ENCODE measurements at places on chromosomes 16 and 17.
A peak's percentile ranks its signal among the peaks of the same experiment; 100 is the strongest.

DNA sequence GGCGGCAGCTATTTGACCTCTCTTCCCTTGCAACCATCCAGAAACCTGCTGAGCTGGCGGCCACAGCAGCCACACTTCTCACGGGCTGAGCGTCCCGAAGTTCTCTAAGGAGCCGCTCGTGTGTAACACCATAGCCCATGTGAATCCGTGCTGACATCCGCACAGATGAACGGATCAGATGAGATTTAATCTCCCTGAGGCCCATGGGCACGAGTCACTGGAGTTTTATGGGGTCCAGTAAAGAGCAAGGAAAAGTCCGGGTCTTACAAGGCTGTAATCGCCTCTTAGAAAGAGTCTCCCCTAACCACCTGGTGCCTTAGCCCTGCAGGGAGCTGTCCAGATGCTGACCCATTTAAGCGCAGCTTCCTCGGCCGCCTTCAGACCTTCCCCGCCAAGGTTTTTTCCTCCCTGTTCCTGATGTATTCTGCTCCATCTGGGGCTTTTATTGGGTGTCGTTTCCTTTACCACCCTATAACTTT lies 5.5 kb upstream of the CACNG5 start:
- peak; percentile 40 for DNase-seq

GRCh38 chr17:77191244-77191643 lies 50.5 kb downstream of the SEC14L1 start:
- DNase-seq: no peak

GRCh38 chr17:47896672-47897490 lies 845 bp downstream of the SP2 start:
- DNase-seq: no peak

GRCh38 chr17:80720610-80721577 lies 176.3 kb downstream of the RPTOR start:
- DNase-seq: no peak

DNA sequence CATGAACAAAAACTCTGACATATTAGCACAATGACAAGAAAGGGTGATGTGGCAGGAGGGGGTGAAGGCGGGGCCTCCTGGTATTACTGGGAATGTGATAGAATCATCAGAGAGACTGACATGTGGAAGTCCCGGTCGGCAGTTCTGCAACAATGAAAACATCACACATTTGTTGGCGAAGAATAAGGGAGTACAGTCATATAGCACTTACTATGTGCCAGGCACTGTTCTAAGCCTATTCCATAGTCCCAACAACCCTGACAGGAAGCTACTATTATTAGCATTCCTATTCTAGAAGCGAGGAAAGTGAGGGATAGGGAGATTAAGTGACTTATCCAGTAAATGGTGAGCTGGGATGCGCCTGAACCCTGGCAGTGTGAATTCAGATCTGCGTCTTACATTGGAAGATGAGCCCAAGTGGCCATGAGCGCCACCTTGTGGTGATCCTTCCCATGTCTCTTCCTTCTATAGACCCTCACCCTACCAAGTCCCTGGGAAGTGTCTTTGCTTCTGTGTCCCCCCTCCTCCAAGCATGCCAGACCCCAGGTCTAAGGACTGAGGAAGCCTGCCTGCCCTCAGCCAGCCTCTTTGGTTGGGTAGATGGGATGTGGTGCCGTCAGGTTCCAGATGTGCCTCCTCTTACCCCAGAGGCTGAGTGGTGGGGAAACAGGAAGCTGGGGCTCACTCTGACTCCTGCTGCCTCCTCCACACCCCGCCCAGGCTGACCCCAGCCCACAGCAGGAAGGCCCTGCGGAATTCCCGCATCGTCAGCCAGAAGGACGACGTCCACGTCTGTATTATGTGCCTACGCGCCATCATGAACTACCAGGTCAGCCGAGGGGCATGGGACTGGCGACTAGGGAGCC lies 14.0 kb downstream of the FMNL1 start:
- DNase-seq: peak; percentile 52

- DNase-seq: no peak
These were observed 56.7 kb downstream of the ZNF423 start for GRCh38 chr16:49799172-49799571.

DNA sequence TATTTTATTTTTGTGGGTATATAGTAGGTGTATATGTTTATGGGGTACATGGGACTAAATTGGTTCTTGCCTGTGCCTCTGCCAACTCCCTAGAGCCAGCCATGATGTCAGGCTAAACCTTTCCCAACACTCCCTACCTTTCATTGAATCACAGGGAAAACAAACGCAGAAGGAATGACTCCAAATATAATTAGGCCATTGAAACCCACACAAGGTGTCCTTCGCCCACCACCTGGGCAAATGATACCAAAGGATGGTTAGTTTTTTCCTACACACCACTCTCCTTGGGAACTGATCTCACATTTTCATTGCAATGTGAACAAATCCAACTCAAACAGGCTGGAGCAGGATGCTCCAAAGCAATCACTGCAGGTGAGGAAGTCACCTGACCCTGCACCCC lies 27.5 kb downstream of the WSB1 start:
- no peak for DNase-seq

DNA sequence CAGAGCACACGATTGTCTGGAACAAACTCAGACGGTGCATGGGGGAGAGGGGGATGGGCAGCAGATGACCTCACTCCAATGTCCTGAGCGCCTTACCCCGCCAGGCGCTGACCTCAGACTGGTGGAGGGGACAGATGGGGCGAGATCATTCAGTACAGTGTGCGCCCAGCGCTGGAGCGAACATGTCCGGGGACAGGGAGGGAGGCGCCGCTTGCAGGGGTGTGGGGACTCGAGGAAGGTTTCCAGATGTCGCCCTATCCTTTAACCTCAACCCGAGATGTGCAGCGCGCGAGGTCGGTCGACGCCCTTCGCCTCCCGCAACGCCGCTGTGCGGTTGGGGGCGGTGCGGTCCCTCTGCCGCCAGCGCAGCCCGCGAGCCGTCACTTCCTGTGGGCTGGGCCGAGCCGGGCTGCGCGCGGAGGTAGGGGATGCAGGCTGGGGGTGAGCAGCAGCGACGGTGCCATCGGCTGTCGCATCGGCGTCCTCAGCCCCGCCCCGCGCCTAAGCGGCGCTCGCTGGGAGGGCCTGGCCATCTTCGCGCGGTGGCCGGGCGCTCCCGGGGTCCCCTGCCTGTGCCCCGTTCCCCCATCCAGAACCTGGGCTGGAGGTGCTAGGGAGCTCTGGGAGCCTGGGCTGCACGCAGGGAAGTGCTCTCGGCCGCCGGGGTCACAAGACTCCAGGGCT lies 5.3 kb upstream of the CDR2L start:
- peak; percentile 23 for DNase-seq

DNA sequence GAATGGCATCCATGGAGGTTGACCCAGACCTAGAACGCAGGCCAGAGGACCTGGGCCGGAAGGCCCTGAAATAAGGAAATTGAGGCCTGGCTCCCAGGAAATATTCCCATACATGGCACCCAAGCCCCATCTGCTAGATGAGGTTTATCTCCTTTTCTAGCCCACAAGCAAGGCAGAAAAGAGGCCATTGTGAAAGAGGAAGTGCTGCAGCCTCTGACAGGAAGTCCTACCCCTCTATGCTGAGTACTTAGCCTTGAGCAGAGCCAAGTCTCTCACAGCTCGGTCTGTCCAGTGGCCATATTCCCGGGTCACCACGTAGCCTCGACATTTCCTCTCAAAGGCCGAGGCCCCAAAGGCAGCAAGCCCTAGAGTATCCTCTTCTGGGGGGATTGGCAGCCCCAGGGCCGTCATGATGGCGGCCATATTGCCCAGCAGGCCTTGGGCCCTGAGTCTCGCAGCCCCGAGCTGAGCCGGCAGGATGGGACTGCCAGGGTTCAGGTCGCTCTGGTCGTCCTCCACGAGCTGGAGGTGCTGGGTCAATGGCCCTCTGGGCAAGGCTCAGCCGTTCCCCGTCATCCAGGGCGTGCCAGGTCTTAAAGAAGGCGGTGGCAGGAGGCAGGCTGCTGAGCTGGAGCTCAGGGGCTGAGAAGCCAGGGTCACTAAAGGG lies 7.8 kb downstream of the CTF1 start:
- DNase-seq: no peak

- DNase-seq: peak; percentile 71
These were observed 3.6 kb upstream of the KDM8 start for GRCh38 chr16:27199736-27200135.

DNA sequence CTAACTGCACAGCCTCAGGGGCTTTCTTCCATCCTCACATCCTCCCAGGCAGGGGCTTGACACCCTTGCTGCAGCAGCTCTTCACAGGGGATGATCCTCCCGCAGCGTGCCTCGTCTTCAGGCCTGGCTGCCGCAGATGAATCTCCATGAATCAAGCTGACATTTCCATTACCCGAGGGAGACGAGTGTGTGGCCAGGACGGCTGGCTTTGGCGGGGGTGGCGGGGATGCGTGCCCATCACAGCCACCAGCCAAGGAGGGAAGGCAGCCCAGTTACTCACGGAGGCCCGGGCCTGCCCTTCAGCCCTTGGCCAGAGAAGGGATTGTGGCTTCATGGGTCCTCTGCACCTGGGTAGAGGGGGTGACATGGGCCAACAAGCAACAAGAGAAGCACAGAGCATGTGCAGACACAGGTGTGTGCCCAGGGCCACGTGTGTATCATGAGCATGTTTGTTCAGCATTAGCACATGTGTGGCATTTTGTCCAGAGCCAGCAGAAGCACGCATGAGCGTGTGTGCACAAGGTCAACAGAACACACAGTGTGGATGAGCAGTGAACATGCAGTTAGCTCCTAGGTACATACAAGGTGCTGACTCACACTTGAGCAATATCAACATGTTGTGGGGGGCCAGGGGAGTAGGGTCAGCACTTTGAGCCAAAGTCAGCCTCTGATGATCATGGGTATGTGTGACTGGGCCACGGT lies 236.4 kb downstream of the KATNIP start:
- DNase-seq: no peak

- DNase-seq: no peak
These were observed 5.5 kb downstream of the TMEM132E start for GRCh38 chr17:34584805-34585416.

GRCh38 chr16:66036184-66036583 lies 330.3 kb upstream of the CDH5 start:
- no peak for DNase-seq

GRCh38 chr17:7777017-7777416 lies 57.0 kb upstream of the KDM6B start:
- DNase-seq: no peak

DNA sequence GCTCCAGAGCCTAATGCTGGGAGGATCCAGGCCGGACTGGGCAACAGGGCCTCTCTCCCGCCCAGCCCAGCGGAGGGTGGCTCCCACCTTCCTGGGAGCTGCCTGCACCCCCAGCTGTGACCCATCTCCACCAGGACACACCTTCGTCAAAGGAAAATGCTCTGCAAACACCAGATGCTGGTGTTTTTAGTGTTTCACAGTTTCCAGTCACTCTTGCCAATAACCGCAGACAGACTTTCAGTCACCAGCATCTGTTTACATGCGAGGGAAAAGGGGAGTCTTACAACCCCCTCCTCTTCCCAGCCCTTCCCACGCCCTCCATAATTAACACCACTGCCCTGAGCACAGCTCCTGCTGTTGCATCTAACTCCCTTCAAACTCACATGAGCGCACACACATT lies 25.3 kb downstream of the KLHDC4 start:
- DNase-seq: no peak

DNA sequence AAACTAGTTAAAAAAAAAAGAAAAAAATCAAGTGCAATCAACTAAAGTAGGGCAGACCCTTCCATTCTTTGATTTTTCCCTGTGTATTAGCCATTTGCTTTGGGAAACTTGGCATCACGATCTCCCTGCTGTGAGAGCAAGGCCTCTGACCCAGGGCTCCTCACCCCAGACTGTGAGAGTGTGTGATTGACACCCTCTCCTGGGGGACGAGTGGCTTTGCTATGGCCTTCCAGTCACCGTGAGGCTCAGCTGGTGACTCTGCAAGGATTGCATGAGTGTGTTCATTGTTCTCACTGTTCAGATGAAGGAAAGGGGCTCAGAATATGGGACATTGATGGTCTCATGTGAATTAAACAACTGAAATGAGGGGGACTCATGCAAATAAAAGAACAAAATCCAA lies 69.0 kb upstream of the BCAR1 start:
- DNase-seq: peak; percentile 42

- no peak for DNase-seq
These were observed 72.0 kb upstream of the CHMP6 start for GRCh38 chr17:80919331-80920311.

DNA sequence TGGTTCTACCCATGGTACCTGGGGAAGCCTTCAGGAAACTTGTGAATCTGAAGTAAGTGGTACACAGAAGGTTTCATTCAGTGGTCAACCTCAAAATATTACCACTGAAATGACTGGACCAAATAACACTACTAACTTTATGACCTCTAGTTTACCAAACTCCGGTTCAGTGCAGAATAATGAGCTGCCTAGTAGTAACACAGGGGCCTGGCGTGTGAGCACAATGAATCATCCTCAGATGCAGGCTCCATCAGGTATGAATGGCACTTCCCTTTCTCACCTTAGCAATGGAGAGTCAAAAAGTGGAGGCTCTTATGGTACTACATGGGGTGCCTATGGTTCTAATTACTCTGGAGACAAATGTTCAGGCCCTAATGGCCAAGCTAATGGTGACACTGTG lies 55.9 kb upstream of the SLC5A11 start:
- DNase-seq: no peak

DNA sequence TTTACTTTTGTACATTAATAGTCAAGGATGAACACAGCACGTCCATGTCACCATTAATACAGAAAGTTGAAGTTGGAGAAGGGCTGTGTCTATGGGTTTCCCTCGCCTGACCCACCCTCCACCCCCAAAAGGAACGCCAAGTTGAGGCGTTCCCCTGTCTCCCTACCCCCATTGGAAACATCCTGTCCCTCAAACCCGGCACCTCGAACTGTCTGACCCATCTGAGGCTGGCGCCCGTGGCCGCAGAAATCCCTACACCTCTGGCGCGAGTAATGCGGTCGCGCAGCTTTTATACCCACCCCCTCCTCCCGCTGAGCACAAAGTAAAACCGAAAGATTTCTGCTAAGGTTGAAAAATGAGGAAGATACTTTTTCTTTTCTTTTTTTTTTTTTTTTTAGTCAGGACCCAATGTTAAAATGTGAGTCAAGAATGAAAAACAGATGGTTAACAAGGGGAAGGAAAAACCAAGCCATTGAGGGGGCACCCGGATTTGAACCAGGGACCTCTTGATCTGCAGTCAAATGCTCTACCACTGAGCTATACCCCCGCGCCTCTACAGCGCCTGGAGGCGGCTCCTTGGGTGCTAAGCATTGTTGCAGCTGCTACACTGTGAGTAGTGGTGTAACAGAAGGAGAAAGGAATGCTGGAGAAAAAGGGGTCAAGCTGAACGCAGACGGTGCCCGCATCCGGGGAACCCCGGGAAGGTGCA lies 887 bp upstream of the LASP1 start:
- peak; percentile 86 for DNase-seq

DNA sequence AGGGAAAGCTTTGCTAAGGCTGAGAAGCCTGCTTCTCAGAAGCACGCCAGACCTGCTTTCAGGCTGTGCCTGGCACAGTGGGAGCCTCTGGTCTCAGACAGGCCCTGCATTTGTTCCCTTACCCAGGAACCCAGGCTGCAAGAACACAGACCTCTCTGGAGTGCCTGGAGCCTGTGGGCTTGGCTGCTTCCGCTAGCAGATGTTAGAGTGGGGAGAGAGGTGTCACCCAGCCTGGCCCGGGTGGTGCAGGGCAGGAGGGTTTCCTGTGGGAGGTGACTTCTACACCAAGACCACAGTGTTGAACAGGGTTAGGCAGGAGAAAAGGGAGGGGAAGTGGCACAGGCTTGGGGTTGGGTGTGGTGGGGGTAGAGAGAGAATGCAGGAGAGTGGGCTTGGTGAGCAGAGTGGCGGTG lies 35.8 kb upstream of the ADGRG1 start:
- no peak for DNase-seq
